ENCODE measurements at places on chromosomes 16 and 17.

- DNase-seq, result no peak
These were observed 54.3 kb upstream of the ZNF469 start for GRCh38 chr16:88328313-88328980.

GRCh38 chr16:4414187-4414917, 2.0 kb downstream of the CORO7 start:
- peak; percentile 90 for DNase-seq

- DNase-seq, result no peak
These were observed 234.1 kb upstream of the TOM1L1 start for GRCh38 chr17:54666559-54666958.

DNA sequence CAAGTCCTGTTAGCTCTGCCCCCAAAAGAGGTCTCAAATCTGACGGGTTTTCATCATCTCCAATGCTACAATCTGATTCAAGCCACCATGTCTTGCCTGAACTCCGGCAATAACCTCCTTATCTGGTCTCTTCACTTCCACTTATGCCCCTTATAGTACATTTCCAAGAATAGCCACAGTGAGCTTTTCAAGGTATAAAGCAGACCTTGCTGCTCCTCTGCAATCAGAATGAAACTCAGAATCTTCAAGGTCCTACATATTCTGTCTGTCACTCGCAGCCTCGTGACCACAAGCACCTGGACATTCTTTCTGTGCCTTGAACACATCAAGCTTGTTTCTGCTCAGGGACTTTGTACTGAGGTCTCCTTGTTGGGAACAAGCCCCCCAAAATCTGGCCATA, 84.7 kb downstream of the YPEL2 start:
- DNase-seq, result no peak

GRCh38 chr17:47967607-47968252, 3.2 kb upstream of the CDK5RAP3 start:
- no peak for DNase-seq

- no peak for DNase-seq
These were observed 26.4 kb downstream of the EEF2K start for GRCh38 chr16:22232277-22233036.

- no peak for DNase-seq
These were observed 439.3 kb upstream of the CDH8 start for GRCh38 chr16:62475573-62475972.

DNA sequence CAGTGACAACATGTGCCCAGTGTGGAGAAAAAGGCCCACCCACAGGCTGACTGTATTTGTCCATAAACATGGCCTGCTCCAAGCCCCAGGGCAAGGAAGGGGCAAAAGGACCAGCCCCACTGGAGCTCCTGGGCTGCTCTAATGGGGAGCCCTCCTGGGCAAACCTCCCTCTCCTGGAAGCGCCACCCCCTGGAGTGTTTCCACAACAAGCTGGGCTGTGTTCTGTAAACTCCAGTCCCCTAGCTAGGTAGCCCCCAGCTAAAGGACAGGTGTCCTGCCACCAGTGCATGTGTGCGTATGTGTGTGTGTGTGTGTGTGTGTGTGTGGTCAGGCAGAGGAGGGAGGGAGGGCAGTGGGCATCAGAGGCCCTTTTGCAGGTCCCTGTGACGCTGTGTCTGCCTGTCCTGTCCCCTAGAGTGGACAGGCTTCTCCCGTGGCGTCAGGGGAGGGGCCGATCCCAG, 11.3 kb upstream of the STAC2 start:
- peak; percentile 14 for DNase-seq

DNA sequence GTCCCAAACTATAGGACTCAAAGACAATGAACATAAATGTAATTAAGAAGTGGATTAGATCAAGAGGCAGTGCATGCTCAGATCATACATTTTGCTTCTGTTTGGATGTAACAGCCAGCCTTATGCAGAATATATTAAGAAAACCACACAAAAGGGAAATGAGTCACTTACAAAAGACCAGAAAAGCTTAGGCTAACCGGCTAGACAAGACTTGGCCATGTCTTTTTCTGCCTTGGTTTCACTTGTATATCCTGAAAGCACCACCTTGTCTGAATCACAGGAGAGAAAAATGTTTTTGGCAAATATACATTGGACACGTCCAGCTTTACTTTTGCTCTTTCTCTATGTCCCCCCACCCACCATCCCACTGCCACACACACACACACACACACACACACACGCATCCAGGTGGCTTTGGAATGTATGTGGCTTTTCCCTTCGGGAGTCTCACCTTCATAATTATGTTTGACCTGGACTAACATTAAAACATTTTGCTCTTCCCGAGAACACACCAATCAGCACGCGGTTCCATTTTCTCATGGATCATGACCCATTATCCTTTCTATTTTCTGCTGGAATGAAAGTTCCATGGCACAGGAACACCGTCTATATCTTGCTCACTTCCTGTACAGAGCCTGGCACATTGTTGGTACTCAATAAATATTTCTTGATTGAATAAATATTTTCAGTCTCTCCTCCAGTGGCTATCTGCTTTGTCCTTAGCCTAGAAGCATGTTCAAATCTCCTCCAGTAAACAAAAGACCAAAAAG, 64.6 kb downstream of the CDK5R1 start:
- DNase-seq, result peak; percentile 71

GRCh38 chr16:80791411-80791810, 13.0 kb downstream of the CDYL2 start:
- DNase-seq, result no peak

DNA sequence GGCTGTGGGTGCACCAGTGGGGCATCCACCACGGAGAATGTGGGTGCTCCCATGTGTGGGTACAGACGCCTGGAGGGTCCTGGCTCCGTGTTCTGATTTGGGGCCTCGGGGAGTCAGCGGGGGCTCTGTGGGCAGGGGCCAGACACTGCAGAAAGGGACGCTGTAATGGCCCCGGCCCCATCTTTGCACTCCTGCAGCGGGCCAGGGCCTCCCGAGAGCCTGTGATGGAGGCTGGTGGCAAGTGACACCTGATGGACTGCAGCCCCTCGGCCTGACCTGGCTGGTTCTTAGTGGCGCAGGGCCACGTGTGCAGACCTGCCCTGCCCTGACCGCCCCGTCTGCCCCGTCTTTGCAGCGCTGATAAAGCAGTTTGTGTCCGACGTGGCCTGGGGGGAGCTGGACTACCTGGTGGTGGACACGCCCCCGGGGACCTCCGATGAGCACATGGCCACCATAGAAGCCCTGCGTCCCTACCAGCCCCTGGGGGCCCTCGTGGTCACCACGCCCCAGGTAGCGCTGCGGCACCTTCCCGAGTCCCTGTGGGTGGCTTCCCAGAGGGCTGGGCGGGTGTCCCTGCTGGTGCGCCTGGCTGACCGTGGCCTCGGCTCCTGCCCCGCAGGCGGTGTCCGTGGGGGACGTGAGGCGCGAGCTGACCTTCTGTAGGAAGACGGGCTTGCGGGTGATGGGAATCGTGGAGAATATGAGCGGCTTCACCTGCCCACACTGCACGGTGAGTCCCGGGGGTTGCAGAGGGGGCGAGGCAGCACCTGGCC, 4.7 kb downstream of the NUBP2 start:
- DNase-seq, result no peak

DNA sequence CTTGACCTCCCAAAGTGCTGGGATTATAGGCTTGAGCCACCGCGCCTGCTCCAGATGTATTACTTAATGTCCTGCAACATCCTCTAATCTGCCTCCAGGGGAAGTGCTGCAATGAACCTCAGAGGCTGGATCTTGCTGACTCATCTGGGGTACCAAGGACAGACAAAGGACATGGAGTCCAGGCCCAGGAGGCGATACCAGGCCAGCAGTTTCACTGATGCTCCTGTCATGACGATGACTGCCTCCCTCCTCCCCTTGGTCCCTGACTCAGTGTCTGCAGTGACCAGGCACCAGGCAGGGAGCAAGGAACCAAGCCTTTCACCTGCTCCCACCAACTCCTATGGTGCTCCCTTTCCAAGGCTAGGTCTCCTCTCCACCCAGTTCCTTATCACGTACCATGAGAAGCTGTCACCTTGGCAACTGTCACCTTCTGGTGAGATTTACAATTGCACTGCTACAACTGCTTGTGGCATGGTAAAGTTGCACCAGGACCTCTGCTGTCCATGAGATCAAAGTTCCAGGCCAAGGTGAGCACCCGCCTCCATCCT, 21.6 kb upstream of the PHOSPHO1 start:
- no peak for DNase-seq

DNA sequence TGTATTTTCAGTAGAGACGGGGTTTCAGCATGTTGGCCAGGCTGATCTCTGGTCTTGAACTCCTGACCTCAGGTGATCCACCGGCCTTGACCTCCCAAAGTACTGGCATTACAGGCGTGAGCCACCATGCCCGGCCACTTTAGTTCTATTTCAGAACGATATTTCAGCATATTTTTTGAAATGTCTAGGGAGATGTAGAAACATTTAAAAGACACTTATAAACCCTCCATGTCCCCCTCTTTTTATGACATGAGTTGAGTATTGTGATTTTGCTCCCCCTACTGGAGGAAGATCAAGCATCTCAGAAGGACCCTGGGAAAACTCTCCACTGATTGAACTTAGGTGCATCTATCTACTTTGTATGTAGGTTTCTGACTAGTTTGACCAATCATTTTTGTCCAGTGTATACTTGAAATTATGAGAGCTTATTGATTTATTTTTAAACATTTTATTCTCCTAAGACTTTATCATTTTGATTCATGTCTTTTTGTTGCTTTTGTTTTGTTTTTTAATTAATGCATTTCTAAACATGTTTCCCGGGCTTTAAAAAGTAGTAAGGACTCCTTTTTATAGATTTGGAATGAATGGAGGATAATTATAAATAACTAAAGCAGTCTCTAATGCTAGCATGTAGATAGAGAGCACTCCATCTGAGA, 105.1 kb downstream of the CHD9 start:
- peak; percentile 47 for DNase-seq

DNA sequence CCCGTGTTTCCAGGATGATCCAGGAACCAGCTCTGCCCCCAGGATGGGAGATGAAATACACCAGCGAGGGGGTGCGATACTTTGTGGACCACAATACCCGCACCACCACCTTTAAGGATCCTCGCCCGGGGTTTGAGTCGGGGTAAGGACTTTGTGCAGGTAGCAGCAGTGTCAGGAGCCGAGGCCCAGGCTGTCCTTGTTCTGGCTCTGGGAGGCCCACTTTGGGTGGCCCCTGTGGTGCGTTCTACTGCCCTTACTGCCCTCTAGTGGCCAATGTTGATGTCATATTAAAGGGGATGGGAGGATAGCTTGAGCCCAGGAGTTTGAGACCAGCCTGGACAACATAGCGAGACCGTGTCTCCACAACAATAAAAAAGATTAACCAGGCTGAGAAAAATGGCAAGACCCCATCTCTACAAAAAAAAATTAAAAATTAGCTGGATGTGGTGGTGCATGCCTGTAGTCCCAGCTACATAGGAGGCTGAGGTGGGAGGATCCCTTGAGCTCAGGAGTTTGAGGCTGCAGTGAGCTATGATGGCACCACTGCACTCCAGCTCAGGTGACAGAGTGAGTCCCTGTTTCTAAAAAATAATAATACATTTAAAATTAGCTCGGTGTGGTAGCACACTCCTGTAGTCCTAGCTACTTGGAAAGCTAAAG, 20.9 kb upstream of the CLEC18A start:
- peak; percentile 85 for DNase-seq

GRCh38 chr17:49898366-49899190, 50.7 kb upstream of the TAC4 start:
- no peak for DNase-seq

- peak; percentile 77 for DNase-seq
These were observed 471.6 kb downstream of the SOX9 start for GRCh38 chr17:72592242-72592966.

DNA sequence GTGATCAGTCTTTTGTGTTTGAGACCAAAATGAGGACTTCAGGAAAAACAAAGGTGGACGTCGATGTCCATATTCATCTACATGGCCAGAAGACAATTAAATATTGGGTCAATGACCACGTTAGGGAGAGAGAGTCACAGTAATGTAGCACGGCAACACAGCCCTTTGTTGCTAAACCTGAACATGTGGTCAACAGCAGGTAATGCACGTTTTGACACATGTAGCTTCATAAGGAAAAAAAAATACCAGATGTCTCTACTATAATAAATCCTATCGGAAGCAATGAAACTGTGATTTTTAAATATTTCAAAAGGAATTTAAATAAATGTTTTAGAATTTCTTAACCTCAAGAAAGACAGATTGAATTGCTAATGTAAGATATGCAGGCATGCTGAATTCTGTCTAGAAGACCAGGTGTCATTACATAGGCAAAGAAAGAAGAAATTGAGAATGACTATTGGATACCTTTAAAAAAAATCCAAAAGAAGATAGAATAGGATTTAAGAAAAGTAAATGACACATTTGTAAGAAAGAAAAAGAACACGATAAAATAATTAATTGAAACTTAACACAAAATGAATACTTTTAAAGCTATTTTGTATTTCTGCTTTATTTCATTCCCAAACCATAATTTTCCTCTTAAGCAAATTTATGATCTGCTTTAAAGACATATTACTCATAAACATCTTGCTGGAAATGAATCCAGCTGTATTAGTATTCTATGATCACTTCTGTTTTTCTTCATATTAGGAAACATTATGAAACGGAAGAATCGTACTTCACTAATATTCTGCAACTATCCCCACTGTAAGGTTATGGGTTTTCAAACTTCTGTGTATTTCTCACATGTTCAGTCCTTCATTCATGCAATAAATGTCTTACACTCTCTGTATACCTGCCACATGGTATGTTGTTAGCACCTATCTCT, 30.1 kb downstream of the ABCA8 start:
- no peak for DNase-seq

- DNase-seq, result no peak
These were observed 299.9 kb downstream of the WWOX start for GRCh38 chr16:78399384-78399783.

DNA sequence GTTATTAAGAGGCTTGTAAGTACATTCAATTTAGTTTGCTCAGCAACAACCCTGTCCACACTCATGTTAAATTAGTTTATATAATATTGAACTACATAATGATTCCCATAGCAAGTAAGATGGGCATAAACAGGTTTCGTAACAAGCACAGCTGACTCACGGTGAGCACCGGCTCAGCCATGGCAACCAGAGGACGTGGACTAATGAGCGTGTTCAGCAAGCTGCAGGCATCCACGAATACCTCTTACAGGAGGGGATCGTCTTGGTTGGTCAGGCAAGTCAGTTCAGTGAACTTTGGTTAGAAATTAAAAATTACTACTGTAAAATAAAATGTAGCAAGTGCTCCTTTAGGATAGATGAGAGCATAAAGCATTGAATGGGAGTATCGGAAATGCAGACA, 58.4 kb downstream of the ELAC2 start:
- no peak for DNase-seq

- no peak for DNase-seq
These were observed 10.0 kb upstream of the CALB2 start for GRCh38 chr16:71348262-71349085.

- DNase-seq, result no peak
These were observed 45.5 kb downstream of the CPPED1 start for GRCh38 chr16:12758031-12758669.

All from GM10248 (cell line).